ENCODE measurements at places on chromosomes 4 and X.

DNA sequence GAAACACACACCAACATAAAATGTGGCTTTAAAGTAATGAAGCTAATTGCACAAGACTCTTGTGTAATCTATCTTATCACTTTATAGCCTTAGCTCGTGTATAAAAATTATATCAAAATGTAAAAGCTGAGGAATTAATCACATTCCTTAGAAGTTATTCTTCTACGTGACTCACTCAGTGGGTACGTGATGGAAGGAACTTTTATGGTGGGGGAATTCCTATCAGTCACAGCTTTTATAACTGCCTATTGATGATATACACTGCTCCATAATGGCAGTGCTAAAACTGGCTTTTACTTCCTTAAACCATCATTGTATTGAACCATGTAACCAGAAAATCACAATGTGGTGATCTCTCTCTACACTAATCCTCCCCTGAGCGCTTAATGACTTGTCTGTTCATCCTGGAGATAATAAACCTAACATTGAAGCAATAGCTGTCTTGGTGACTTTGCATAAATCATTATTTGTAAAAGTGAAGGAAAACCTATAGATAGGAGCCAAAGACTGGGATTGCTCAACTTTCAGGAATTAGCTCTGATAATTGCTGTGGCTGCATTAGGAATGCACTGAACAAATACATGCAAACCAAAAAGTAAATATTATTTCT, 276.7 kb downstream of the GBA3 start:
- H3K27me3 ChIP-seq = no peaks in the 10 kb centered on the region
- H3K27ac ChIP-seq = no peak overlapping the region
- H3K4me3 ChIP-seq = no peak overlapping the region
- DNase-seq = no peak
- H3K36me3 ChIP-seq = no peaks in the 10 kb centered on the region

GRCh38 chrX:111005166-111005565, 90.8 kb upstream of the PAK3 start:
- H3K27me3 ChIP-seq = no peaks in the 10 kb centered on the region
- no peak overlapping the region for H3K27ac ChIP-seq
- peaks cover 2% of the 10 kb centered on the region for H3K4me1 ChIP-seq
- no peak for DNase-seq

GRCh38 chr4:27129871-27130366, 269.3 kb downstream of the STIM2 start:
- H3K27ac ChIP-seq = no peak overlapping the region
- DNase-seq = no peak
- no peaks in the 10 kb centered on the region for H3K36me3 ChIP-seq
- no peaks in the 10 kb centered on the region for H3K4me1 ChIP-seq
- peaks cover 2% of the 10 kb centered on the region for H3K27me3 ChIP-seq
- no peak overlapping the region for H3K4me3 ChIP-seq

DNA sequence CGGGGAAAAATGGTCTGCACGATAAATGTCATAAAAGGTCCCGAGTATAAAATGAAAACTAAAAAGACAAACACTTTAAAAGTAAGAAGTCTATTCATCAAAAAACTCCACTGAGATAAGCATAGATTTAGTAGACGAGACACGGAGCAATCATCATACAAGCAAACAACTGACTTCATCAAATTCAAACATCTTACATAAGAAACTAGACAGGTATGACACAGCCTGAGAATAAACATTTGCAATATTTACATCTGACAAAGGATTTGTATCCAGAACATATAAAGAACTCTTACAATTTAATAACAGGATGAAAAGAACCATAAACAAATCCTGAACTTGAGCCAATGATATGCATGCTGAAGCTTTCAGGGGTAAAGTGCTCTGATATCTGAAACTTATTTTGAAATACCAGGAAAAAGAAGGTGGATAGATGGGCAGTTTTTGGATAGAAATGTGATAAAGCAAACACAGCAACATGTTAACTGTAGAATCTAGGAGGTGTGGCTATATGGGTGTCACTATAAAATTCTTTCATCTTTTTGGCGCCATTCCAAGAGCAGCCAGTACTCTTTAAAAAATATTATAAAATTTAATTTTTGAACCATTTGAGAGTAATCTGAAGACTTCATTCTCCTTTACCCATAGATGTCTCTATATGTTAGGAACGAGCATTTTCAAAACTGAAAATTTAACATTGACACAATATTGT, 12.0 kb downstream of the MPP1 start:
- H3K36me3 ChIP-seq = peaks cover 33% of the 10 kb centered on the region
- no peak overlapping the region for H3K4me3 ChIP-seq
- no peak overlapping the region for H3K27ac ChIP-seq
- H3K4me1 ChIP-seq = peaks cover 21% of the 10 kb centered on the region
- H3K27me3 ChIP-seq = no peaks in the 10 kb centered on the region

All from activated naive CD8-positive, alpha-beta T cell treated with anti-CD3 and anti-CD28 coated beads, Interleukin-2, amount 10 ng/mL, durations not matched to agents 7 days and 5 days (primary cell).